ENCODE measurements at places on chromosomes 1 and 21.

DNA sequence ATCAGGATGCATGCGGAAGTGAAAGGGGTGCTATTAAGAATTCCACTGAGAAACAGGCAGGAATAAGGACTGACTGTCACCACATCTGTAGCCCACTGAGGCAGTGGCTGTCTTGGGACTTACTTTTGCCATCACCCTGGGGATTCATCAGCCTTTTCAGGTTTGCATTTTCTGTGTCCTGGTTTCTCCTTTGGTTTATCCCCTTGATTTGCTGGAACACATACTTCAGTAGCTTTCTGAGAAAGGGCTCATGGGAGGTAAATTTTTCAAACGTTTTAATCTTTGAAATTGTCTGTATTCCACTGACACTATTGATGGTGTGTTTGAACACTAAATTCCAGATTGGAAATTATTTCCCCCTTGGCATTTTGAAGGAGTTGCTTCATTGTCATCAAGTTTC is 80.2 kb upstream of the ACTRT2 start:
- DNase-seq: no peak

- DNase-seq: no peak
Observed at GRCh38 chr1:111576547-111576946, 43.0 kb upstream of the RAP1A start.

DNA sequence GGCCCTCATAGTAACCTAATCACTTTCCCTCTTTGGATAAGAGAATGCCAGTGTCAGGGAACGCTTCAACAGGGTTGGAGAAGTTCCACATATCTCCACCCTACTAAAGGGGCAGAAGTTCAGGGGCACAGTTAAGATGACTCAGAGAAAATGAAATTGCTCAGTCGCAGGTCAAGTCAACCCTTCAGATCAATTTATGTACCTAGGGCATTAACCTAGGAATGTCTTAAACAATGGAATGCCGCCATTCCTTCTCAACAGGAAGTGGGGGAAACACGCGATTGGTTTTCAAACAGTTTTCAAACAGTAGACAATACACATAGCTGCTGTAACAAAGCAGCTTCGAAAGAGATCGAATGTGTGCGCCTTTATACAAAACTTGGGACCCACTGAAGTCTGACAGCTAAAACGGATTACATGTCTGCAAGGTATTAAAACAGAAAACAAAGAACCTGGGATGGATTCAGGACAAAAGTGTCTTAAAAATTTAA is 897 bp downstream of the SLC25A24 start:
- no peak for DNase-seq

DNA sequence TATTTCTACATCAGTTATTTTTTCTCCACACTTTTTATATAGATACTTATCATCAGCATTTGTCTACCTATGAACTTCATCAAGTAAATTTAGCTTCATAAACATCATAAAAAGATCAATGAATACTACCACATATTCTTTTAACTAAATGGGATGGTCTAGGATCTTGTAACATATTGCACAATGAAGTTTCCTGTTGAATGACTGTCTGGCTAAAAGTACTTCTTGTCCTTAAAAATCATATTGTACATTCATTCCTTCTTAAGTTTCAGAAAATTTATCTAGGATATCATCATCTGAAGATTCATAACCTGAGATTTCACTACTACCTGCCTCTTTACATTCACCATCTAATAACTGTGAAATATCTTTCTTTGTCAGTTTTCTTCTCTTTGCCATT is 69.0 kb downstream of the MAGI3 start:
- no peak for DNase-seq

GRCh38 chr21:41112740-41113692 is 54.9 kb upstream of the BACE2 start:
- DNase-seq: no peak

DNA sequence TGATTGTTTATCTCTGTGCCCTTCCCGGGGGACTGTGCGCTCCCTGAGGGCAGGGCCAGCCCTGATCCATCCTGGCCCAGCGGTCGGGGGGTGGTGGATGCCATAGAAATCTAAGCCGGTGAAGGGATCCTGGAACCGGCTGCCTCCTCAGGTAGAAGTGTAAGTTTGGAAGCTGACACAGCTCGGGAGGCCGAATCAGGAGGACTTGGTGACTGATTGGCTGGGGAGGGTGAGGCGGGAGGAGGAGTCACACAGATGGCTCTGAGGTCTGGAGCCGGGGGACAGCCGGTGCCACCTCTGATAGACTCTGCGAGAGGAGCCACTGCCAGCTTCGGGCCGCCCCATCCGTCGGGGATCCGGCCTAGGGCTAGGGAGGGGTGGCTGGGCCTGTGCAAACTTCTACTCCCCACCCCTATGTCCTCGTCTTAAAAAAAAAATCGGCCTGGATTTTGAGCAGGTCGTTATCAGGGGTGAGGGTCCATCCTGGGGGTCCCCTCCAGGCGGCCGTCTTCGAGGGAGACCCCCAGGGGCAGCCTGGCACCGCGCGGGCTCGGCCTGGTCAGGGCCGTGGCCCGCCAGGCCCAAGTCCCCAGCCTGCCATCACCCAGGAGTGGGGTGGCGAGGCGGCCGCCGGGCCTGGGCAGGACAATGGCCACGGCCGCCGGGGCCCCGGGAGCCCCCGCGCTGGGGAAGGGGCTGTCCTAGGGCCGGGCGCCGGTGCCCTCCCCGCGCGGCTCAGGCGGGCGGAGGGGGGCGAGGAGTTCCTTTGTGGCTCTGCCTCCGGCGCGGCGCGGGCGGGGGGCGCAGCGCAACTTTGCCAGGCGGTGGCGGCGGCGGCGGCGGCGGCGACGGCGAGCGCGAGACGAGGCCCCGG is 708 bp upstream of the ZNF362 start:
- DNase-seq: no peak

DNA sequence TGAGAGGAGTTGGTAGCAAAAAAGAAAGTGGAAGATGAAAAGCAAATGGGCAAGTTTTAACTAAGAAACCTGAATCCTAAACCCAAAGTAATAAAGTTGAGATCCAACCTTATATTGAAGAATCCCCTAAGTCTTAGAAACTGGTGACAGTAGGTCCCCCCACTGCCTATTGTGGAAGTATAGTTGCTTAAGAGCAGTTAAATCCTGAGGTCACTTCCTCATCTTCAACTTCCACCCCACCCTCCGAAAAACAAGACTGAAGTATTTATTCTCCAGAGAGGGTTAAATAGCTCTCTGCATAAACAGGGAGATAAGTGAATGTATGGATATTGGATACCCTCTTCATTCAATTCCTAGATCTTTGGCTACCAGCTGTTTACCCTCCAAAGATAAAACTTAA is 3.3 kb upstream of the DSTYK start:
- DNase-seq: no peak

- no peak for DNase-seq
Observed at GRCh38 chr1:176469450-176470010, 6.6 kb downstream of the PAPPA2 start.

- DNase-seq: no peak
Observed at GRCh38 chr1:15696956-15697521, 12.9 kb downstream of the PLEKHM2 start.

DNA sequence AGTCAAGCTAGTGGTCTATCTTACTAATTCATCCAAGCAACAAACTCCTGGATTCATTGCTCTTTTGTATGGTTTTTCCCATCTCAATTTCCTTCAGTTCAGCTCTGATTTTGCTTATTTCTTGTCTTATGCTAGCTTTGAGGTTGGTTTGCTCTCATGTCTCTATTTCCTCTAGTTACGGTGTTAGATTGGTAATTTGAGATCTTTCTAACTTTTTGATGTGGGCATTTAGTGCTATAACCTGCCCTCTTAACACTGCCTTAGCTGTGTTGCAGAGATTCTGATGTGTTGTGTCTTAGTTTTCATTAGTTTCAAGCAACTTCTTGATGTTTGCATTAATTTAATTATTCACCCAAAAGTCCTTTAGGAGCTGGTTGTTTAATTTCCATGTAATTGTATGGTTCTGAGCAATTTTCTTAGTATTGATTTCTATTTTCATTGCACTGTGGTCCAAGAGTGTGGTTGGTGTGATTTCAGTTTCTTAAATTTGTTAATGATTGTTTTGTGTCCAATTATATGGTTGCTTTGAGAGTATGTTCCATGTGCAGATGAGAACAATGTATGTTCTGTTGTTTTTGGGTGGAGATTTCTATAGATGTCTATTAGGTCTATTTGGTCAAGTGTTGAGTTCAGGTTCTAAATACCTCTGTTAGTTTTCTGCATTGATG is 154.6 kb downstream of the PLPPR5 start:
- DNase-seq: no peak

- DNase-seq: no peak
Observed at GRCh38 chr1:25873120-25873519, 2.4 kb downstream of the PAQR7 start.

- DNase-seq: no peak
Observed at GRCh38 chr1:46452931-46453325, 36.7 kb upstream of the DMBX1 start.

DNA sequence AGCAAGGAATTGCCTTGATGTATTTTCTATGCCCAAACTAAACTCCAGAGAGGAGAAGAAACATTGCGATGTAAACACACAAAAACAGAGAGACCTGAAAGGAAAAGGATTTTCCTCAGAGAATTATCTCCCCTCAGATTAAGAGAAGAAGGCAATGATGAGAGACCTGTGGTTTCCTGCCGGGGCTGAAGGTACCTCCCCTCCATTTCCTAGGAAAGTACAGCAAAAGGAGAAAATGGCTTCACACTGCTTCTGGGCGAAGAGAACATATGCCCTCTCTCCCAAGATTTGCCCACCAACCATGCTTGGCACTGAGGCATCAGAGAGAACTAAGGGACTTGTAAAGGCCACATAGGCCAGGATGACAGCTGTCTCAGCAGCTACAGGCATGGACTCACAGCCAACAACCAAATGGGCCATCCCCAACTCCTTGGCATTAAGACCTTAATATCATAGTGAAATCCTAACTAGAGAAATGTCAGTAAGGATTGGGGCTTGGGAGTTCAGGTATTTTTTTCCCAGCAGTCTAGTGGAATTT is 523.0 kb downstream of the PTPRC start:
- no peak for DNase-seq

DNA sequence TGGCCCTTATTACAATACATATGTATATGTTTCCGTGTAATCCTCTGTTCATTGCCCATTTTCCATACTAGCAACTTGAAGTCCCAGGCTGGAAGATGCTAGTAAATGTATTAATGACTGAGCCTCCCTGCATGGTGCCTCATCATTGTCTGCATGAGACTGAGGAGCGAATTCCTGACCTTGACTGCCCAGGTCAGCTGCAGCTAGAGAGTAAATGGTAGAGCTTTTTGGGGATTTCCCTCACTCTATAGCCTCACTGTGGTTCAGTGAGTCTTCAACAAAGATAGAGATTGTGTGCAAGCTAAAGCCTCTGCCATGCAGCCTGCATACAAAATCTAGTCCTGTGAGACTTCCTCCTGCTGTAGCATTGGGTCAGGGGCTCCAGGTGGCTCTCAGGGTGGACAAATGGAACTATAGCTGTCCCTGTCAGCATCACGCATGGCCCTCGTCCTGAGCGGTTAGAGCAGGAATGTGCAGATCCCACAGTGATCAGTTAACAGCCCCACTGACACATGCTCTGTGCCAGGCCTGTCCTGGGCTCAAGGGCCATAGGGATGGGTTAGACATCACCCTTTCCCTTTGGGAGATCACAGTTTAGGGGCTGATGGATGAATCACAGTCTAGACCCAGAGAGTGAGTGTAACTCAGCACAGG is 741.7 kb downstream of the MATN1 start:
- no peak for DNase-seq

DNA sequence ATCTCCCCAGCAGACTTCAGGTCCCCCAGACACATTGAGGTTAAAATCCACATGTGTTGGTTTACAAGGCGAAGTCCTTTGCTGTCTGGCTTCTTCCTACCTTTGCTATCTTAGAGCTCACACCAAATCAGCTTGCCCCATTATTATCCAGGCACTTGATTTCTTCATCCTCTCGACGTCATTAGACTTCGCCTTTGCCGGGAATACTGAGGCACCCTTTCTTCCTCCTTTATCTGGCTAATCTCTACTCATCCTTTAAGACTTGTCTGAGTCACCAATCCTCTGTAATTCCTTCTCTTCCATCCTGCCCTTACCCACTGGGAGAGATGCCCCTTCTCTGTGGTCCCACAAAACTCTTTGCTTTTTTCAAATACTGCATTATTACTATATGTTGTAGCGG is 9.2 kb upstream of the XCL2 start:
- DNase-seq: no peak

- no peak for DNase-seq
Observed at GRCh38 chr1:241957692-241958494, at the start of gene BECN2. TSS of gene BECN2 (plus strand) at chr1:241957767. CDS start at chr1:241957767, 0 bp downstream.

- DNase-seq: no peak
Observed at GRCh38 chr1:58318157-58319005, 228.1 kb downstream of the OMA1 start.

- DNase-seq: no peak
Observed at GRCh38 chr21:22728091-22728490, 1729.9 kb downstream of the NCAM2 start.

DNA sequence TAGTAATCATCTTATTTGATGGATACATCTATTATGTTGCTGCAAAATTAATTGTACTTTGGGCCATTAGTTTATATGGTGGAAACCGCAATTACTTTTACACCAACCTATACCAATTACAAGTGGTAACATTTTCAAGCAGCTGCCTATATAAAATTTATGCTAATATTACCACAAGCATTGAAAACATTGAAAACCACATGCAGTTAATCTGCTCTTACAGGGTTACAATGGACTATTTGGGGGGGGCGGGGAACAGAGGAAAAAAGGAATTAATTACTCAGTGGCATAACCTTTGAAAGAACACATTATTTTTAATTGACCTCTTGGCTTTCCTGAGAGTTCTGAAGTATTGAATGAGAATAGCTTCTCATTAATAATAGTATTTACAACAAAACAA is 1793.2 kb downstream of the NCAM2 start:
- DNase-seq: no peak

DNA sequence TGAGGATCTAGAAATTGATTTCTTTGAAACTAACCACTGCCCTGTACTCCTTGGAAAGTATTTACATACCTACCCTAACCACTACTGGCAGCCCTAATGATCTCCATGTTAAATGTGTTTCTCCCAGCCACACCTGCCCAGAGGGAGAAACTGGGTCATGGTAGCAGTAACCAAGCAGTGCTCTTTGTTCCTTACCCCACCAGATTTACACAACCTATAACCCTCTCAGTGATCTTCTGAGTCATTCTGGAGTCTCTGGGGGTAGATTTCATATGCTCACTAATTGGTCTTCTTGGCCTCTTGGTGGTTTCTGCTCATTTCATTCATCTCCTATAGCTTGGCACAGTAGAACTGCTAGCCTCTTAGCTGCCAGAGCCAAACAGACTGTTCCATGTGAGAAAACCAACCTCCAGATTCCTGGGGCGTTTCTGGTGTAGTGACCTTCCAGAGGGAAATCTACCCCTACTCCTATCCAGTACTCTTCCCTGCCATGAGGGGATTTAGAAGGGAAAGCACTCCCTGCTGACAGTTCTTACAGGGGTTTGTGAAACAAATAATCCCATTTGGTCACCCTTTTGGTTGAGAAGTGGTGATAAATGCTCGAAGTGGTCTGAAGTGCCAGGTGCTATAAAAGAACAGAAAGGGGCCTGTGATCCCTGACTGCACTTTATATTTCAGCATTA is 36.2 kb upstream of the LRIG2 start:
- DNase-seq: no peak
